ENCODE measurements at places on chromosomes 2 and 18.

- DNase-seq = no peak
These were observed 76.3 kb upstream of the GALNT5 start for GRCh38 chr2:157181234-157181633.

DNA sequence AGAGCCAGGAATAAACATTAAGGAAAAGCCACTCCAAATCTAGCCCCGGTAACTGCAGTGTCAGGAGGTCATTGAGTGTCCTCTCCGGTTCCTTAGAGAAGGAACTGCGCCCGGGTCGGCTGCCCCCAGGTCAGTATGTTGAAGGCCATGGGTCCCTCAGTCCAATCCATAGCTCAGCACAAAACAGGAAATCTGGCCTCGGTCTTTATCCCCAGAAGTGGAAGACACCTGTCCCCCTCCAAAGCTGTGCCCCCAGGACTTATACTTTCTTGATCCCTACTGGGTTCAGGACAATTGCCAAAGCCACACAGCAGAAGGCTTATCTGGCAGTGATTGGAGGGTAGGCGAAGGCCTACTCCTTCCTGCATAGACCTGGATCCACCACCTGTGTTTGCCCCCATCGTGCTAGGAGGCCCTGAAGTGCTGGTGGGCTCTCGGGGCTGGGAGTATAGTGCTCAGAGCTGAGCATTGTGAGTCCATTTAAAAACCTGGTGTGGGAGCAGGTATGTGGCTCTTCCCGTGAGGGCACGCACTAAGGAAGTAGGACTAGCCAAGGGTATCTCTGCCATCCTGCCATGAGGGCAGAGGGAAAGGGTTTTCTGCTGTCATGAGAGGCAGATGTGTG lies 178.6 kb downstream of the SEPTIN10 start:
- DNase-seq = no peak

DNA sequence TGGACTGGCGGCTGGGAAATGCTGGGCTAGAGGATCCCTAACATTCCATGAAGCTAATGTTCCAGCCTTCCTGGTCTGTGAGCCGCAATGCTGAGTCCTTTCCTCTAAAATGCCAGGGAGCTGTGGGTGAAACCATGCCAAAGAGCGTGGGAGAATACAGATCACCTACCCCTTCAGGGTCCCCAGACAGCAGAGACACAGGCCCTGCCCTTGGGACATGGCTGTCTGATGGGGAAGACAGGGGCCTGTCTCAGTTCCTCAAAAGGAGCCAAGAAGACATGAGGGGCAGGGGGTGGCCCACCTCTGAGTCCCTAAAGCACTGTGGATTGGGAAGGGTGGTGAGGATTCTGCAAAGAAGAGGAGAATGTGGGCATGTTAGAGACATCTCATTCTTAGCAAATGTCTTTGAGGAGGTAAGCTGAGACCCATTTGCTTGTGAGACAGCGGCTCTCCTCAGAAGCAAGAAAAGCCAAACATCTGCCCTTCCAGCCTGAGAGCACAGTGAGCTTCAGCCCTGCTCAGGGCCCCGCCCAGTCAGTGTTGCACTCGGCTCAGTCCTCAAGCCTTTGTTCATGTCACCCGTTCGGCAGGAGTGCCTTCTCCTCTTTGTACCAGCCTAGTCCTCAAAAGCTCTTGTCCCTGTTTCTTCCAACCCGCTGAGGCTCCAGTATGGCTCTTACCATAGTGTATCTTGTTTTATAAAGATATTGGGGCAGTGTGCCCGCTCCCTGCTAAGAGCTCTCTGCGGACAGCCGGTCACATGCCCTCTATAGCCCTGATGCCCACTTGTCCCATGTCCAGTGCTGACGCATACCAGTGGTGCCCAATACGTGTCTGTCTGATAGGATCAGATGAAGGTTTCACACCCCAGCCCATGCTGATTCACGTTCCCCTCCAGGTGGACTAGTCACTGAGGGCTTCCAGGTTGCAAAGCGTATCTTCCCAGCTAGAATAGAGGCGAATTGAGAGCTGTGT lies 286.2 kb downstream of the CYP26B1 start:
- DNase-seq = no peak

DNA sequence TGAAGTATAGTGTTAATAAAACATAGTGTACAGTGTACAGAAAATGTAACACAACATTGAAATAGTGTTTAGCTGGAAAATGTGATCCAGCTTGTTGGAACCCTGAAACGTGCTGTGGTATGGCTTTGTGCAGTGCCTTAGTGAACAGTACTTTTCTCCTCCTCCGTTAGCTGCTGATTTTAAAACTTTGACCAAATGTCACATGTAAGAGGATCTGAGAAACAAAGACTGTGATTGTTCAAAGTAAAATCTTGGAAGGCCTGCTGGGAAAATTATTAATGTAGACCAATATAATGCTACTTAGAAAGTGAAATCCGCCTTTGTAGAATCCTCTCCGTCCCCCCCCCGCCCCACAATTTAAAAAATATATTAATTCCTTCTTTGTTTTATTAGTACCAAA lies 911 bp upstream of the KCNJ13 start:
- no peak for DNase-seq

DNA sequence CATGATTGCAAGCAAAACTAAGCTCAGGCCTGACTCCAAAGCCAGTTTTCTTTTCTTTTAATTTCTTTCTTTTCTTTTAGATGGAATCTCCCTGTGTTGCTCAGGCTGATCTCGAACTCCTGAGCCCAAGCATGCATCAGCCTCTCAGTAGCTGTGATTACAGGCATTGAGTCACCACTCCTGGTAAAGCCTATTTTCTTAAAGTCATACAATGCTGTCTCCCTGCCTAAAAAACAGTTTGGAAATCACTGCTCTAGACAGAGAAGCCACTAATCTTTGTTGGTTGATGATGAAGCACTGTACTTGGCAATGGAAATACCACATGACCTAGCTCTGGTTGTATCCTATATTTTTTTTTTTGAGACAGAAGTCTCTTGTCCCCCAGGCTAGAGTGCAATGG lies 33.1 kb upstream of the ZNF532 start:
- peak; percentile 66 for DNase-seq

GRCh38 chr2:28601616-28602015 lies 105.8 kb downstream of the PLB1 start:
- DNase-seq = no peak

- DNase-seq = no peak
These were observed 65.4 kb upstream of the TUBA3E start for GRCh38 chr2:130263606-130264005.

DNA sequence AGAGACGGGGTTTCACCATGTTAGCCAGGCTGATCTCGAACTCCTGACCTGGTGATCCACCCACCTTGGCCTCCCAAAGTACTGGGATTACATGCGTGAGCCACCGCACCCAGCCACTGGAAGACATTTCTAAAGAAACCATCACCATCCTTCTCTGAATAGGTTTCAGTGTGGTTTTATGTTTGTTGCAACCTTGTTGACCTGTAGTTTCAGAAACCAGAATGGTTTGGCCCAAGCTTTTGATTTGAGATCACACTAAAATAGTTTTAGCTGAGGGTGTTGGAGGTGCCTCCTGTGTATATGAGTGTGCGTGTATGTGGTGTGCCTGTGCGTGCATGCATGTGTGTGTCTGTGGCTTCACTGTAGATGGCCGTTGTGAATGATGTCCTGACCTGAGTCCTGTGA lies 26.2 kb downstream of the INPP4A start:
- DNase-seq = no peak

- peak; percentile 27 for DNase-seq
These were observed 511.3 kb downstream of the FBXO15 start for GRCh38 chr18:73636355-73636754.

- no peak for DNase-seq
These were observed 28.6 kb downstream of the RMC1 start for GRCh38 chr18:23531912-23532311.

DNA sequence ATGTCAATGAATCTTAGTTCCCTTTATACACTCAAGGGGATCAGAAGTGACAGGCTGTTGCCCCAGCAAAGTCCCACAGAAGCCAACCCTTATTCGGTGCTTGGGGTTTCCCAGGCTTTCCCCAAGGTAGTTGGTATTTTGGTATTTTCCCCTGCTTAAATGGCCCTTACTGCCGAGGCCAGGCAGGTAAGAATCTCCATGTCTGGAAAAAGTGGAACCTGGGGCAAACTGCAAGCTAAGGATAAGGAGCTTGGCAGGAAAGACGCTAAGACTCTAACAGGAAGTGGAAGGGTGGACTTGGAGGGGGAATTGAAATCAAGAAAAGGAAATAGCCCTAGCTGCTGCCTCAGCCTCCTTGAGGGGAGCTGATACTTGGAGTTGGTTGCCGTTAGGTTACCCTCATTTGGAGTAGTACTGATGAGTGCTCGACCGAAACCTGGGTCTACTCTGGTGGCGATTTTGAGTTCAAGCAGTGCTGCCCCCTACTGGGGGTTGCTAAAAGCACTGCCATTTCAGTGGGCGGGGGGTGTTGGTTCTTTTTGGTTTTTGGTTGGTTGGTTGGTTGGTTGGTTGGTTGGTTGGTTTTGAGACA lies 3.3 kb upstream of the GPBAR1 start:
- DNase-seq = peak; percentile 28

DNA sequence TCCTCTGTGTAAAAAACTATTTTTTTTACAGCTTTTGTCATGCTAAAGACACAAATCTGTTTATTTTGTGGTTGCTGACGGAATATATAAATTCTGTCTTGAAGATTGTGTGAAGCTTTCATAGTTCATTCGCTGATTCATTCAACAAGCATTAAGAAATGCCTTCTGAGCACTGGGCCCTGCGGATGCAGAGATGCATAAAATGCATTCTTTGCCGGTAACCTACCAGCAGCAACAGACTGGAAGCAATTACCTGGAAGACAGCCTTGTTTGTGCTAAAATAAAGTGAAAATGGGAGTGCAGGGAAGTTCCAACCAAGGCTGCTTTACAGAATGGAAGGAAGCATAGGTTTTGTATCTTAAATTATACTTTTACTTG lies 119.7 kb downstream of the PMAIP1 start:
- peak; percentile 89 for DNase-seq

- peak; percentile 4 for DNase-seq
These were observed 26.8 kb downstream of the LAMA1 start for GRCh38 chr18:7090771-7091170.

- DNase-seq = no peak
These were observed 23.3 kb upstream of the AMMECR1L start for GRCh38 chr2:127909019-127909418.

DNA sequence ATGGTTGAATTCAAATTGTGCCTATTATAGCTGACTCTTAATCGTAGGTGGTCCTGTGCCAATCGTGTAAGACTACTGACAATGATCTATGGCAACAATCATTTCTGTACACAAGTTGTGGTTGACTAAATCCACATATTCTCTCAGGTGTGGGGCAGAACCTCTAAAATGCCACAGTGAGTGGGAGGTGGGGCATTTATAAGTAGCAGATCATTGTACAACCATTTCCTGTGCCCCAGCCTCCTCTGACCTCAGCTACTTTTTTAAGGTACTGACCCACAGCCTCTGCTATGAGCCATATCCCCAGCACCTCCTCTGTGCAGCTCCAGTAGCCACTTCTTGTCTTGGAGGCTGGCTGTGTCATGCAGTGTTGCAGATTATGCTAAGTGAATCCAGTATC lies 48.6 kb upstream of the RAPH1 start:
- peak; percentile 61 for DNase-seq

GRCh38 chr2:204134421-204134820 lies 197.9 kb downstream of the ICOS start:
- DNase-seq = no peak

GRCh38 chr2:23464905-23465537 lies 80.0 kb downstream of the KLHL29 start:
- no peak for DNase-seq

DNA sequence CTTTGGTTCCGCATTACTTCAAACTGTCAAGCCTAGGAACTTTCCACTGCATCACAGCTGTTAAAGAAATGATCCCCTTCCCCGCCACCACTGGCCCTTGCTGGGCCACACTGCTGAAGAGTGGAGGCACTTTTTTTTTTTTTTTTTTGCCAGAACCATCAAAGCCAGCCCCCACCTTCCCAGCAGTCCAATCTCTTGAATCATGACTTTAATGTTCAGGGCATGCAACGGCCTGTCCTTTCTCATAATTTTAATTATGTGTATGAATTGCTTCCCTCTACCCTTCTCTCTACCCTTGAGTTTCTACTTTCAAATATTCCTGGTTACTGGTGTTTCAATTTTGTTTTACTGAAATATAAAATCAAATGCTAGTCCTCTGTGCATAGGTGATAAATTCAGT lies 102.1 kb upstream of the LMAN1 start:
- no peak for DNase-seq

GRCh38 chr18:62690236-62690815 lies 25.0 kb upstream of the PHLPP1 start:
- no peak for DNase-seq

GRCh38 chr2:174731546-174731945 lies 32.7 kb downstream of the CHRNA1 start:
- no peak for DNase-seq

GRCh38 chr2:151728804-151729414 lies 5.4 kb downstream of the NEB start:
- no peak for DNase-seq

DNA sequence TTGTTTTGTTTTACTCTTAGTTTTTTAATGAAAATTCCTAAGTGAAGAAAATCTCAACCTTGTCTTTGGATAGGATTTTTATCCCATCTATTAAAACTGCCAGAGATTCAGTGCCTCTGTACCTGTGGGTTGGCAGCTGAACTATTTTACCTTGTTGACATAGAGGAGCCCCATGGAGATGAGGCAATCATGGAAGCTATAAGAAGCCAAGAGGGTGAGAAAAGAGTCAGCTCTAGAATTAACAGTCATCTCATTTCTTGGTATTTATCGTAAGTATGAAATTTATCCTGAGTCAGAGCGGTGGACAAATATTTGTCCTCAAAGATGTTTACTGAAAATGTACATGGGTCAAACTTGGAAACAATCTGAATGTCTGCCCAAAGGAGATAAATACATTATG lies 35.8 kb upstream of the PGAP1 start:
- DNase-seq = no peak

- DNase-seq = no peak
These were observed 448.1 kb upstream of the DCC start for GRCh38 chr18:51891876-51892275.

DNA sequence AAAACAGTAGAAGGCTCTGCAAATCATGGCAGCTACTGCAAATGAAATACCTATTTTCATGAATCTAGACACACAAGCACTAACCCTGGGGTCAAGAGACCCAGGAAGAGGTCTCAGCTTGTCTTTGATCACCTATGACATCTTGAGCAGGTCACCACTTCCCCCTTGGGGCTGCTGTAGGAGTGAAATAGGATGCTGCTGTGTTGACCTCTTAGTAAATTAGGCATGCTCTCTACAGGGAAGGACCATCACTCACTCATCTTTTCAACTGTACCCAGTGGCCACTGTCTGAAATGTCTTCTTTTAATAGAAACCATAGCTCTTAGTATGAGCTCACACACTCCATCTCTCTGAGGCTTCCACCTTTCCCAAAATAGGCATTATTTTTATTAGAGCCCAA lies 83.8 kb downstream of the NCK2 start:
- no peak for DNase-seq

- no peak for DNase-seq
These were observed 34.0 kb downstream of the DOCK10 start for GRCh38 chr2:225008179-225008856.

Measured in fibroblast of upper back skin (primary cell).